ENCODE measurements at places on chromosomes 2 and 18.

DNA sequence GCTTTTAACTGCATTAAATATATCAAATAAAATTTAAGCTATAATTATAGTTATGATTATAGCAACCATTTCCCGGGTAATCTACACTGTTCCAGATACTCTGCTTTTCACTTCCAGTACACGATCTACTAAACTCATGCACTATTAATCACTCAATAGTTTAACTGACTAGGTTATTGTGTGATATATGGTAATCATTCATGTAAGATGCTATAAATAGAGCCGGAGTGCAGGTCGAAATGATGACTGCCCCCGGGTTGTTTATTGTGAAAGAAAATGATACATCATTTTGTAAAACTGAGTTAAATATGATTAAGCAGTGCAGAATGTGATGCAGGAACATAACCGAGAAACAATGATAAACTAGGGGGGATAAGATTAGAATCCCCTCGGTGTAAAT lies 434.6 kb upstream of the DSEL start:
- no peak for DNase-seq

DNA sequence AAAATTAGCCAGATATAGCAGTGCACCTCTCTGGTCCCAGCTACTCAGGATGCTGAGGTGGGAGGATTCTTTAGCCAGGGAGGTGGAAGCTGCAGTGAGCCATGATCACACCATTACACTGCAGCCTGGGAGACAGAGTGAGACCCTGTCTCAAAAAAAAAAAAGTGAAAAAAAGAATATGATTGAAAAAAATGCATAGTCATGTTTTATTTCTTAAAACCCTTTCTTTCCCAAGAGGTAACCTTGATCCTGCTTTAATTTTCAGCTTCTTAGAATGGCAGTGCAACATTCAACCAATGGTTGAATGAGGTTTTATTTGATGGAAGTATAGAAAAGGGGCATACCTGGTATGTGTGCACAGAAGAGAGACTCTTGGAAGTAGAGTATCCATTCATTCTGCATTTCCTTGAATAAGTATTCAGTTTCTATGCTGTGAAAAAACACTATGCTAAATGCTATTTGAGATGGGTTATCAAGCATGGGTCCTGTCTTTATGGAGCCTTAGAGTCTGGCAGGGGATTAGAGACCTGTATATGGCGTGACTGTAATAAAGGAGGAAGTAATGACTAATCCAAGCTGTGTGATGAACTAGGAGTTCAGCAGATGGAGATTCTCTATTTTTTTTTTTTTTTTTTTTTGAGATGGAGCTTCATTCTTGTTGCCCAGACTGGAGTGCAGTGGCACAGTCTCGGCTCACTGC lies 146.3 kb downstream of the WDSUB1 start:
- DNase-seq: no peak

DNA sequence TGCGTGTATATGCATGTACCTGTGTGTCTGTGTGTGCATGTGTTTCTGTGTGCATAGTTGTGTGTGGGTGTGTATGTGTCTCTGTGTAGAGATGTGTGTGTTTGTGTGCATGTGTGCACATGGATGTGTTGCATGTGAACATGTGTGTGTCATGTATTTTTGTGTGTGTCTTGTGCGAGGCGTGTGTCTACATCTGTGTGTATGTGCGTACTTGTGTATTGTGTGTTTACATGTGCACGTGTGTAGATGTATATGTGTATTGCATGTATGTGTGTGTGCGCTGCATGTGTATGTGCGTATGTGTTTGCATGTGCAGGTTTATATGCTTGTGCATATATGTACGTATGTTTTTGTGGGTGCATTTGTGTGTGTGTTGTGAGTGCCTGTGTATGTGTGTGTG lies 735.2 kb downstream of the GALR1 start:
- DNase-seq: no peak

- no peak for DNase-seq
These were observed 35.2 kb downstream of the SPOPL start for GRCh38 chr2:138536740-138537139.

DNA sequence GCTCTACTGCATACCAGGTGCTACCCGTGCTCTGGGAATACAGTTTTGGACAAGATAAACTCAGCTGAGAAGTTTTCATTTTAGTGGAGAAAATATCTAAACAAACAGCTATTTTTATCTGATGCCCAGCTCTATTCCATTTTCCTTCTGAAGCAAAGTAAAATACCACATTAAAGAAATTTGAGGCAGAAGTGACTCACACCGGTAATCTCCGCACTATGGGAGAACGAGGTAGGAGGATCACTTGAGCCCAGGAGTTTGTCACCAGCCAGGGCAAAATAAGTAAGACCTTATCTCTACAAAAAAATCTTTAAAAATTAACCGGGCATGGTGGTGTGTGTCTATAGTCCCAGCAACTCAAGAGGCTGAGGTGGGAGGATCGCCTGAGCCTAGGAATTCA lies 416.2 kb upstream of the LYPD1 start:
- no peak for DNase-seq

GRCh38 chr2:203625701-203626100 lies 80.7 kb upstream of the CD28 start:
- no peak for DNase-seq

All from stimulated activated CD8-positive, alpha-beta memory T cell treated with anti-CD3 and anti-CD28 coated beads, Interleukin-7, amount 100 ng/mL, for 1 hour (primary cell).